ENCODE measurements at places on chromosomes 2 and 18.

DNA sequence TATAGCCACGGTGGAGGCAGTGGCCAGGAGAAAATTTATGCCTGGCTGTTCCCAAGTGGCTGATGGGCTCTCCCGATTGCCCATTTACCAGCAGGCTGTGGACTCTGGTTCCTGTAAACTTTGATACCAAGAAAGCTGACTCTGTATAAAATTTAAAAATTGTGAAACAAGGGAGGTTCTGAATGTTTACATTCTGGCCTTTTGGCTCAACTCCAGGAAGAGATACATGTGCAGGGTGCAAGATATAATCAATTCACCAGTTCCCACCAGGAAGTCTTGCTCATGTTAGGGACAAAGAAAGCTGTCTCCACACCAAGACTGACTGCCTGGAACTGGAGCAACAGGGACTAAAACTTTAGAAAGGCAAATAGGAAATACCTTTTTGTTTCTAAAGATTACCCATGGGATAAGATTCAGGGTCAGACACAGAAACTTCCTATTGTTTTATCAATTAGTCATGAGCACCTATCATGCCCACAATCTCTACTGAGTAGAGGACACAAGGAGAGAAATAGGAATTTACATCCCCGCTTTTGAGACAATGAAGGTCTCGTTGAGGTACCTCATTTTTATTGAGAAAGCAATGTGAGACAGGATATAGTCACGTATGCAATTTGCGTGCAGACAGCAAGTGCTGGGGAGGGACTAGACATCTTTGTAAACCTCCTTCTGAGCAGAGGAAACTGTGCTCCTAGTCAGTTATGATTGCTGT, 123.5 kb downstream of the LIPG start:
- DNase-seq: no peak

DNA sequence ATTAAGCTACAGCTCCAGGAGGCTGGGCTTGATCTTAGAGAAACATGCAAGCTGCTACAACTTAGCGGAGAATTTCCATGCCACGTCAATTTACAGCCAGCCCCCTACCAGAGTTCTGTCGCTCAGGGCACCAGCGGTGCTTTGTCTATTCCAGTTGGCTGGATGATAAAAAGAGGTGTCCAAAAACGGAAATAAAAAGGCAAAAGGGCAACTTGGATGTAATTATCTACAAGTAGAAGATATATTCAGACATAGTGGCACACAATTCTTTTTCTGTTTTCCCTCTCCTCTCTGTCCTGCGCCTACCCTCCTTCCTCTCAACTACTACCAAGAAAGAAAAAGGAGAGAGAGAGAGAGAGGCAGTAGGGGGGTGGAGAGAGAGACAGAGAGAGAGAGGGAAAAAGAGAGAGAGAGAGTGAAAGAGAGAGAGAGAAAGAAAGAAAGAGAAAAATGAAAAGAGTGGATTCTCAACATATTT, 363 bp upstream of the RFTN2 start:
- no peak for DNase-seq

GRCh38 chr2:44817673-44818335, 123.7 kb upstream of the SIX3 start:
- no peak for DNase-seq

- no peak for DNase-seq
Measured at GRCh38 chr2:235806986-235807750, 313.3 kb downstream of the AGAP1 start.

GRCh38 chr2:137521653-137522619, 442.3 kb upstream of the HNMT start:
- DNase-seq: no peak

DNA sequence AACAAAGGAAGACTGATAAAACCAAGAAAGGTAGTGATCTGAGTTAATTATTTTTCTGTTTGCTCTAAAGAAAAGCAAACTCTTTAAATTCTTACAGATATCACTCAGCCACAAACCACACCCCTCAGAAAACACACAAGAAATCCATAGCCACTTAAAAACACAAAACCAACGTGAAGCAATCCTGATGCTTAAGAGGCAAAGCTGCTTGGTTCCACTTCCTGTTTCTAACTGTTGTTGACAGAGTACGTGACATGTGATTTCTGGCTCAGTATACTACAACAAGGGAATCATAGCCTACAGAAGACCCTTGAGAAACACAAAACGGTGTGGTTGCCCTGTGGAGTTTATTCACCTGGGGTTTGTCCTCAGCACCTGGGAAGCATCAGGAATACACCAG, 240.9 kb upstream of the APCDD1 start:
- no peak for DNase-seq

- DNase-seq: no peak
Measured at GRCh38 chr2:176175709-176176607, 12.5 kb upstream of the HOXD1 start.

- no peak for DNase-seq
Measured at GRCh38 chr2:101305492-101306078, 2.9 kb downstream of the RNF149 start.

- no peak for DNase-seq
Measured at GRCh38 chr18:79397247-79397829, 1.6 kb downstream of the NFATC1 start.

DNA sequence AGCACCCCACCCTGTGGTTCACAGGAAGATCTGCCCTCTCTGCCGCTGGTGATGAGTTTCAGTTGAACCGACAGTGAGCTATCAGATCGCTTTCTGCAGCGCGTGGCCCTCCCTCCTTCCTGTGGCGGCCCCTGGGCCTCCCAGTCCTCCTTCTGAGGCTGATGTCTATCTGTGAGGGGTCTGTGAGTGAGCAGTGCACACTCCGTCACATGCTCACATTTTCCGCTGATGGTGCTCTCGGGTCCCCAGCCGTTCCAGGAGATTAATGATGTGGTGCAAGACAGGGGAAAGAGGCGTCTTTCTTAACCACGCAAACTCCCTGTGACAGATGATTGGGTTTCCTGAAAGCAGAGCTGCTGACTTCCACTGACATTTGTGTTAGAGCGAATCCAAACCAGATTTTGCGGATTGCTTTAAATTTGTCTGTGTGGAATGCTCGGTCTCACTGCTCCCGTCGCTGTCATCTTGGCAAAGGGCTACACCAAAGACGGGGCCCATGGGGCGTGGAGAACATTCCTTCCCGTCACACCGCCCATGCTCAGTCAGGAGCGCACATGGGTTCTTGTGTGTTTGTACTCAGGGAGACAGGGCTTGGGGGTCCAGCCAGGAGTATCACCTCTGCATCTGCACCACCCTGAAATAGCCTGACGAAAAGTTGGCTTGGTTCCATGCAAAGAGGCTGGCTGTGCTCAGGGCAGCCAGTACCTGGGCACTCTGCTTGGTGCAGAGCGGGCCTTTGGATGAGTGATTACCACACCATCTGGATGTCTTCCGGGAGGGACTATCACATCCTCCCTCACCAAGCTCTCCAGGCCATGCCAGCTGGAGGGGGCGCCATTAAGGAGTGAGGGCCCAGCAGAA, 154.7 kb upstream of the HS6ST1 start:
- DNase-seq: peak; percentile 51

DNA sequence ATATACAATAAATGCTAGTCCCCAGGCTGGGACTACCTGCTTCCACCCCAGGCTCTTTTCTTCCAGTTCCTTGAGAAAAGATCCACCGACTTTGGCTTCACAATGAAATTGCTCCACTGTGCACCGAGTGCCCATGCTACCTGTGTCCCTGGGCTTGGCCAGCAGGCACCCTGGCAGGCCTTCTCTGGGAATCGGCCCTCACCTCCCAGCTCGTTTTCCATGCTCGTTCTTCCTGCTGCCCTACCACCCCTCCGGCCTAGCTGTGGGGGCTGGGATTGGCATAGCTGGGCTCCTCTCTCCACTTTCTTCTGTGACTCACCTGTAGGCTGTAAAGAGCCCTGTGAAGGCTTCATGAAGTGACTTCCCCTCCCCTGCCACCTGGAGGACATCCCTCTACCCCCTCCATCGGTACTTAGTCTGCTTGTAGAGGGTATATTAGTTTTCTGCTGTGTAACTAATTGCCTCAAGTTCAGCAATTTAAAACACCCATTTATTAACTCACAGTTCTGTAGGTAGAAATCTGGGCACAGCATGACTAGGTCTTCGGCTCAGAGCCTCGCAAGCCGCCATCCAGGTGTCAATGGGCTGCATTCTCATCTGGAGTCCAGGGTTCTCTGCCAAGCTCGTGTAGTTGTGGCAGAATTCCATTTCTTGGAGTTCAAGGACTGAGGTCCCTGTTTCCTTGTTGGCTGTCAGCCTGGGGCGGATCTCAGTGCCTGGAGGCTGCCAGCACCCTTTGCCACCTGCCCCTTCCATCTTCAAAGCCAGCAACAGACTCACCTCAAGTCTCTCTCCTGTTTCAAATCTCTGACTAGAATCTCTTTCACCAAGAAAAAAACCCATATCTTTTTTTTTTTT, 57.6 kb downstream of the DPYSL5 start:
- no peak for DNase-seq

GRCh38 chr2:175744000-175744399, 258.1 kb downstream of the LNPK start:
- DNase-seq: no peak

GRCh38 chr18:40577239-40577980, 1377.6 kb upstream of the PIK3C3 start:
- no peak for DNase-seq

GRCh38 chr2:62465741-62466502, 40.1 kb downstream of the TMEM17 start:
- DNase-seq: no peak

DNA sequence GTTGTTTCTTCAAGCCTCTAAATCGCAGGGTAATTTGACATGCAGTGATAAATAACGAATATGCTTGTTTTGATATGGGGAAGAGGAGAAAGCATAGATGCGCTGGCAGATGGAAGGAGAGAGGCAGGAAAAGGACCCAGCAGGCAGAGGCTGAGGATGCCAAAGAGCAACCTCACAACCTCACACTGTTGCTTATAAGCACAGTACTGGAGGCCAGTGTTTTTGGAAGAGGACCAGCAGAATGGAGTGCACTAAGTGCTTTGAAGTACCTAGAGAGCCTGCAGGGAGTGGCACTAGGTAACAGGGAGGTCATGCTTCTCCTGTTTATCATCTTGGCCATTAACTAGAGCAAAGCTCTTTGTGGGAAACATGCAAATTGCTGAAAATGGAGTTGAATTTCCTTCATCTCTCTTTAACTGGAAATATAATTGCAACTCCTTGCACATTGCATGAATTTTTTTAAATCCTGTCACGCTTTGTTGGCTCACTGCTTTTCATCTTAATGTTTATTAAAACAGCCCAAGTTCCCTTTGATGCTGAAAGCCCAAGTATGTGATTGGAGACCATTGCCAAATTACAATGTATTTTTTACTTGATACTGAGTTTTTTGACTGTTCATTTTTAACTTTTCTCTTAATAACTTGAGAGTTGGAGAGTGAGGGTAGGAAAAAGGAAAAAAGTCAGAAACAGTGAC, 236.4 kb downstream of the LRRTM1 start:
- DNase-seq: no peak

DNA sequence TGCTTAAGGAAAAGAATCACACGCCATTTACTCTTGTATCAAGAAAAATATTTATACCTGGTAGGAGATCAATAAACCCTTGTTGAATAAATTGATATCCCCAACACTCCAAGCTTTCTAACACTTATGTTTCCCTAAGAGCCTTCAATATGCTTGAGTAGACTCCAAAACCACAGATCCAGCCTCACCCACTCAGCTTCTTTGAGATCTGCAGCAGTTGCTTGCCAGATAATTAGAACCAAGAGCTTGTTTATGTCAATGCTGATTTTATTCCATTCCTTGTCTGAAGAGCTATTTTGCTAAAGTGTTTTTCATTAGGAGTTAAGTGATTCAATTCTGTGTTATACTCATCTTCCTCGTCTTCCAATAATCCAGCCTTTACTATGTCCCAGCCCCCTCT, 26.3 kb upstream of the CRIM1 start:
- DNase-seq: no peak

- DNase-seq: no peak
Measured at GRCh38 chr2:9709539-9710285, 78.9 kb upstream of the YWHAQ start.

GRCh38 chr2:222523783-222524544, 99.6 kb downstream of the SGPP2 start:
- no peak for DNase-seq

GRCh38 chr2:104487366-104487765, 366.5 kb upstream of the POU3F3 start:
- no peak for DNase-seq

GRCh38 chr18:23547306-23547705, 39.0 kb downstream of the NPC1 start:
- no peak for DNase-seq

DNA sequence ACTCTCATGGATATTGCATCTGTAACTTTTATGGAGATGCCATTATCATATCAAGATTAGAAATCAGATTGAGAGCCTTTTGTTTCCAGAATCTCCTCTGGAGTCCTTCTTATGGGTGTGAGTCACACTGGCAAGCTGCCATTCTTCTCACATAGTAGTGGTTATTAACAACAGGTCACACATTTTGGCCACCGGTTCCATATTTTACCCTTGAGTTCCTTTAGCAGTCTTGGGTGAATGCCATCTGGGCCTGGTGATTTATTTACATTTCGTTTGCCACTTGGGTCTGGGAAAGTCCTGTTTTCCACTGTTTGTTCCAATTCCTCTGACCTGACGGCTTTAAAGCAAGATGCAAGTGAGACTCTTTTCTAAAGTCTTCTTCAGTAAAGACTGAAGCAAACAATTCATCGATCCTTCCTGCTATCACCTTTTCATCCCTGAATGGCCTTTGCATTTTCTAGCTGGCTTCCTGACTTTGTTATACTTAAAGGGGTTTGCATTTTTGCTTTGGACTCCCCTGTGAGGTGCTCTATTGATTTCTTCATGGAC, 80.5 kb upstream of the CAVIN2 start:
- no peak for DNase-seq

DNA sequence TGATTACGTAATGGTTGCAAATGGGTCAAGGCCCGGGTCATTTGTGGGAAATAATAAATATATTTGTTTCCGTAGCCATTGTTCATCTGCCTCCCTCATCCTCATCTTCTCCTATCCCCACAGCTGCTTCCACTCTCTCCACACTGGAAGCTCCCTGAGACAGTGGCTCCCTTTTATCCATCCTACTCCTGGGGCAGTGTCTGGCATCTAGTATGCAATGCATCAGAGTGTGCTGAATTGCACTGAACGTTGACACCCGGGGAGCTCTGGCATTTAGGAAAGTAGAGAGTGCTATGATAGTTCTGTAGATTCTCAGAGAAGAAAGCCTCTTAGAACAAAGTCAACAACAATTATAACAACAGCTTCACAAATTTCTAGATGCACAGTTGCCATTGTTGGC, 45.5 kb upstream of the NAB1 start:
- no peak for DNase-seq

GRCh38 chr2:31397094-31397493, 17.4 kb downstream of the XDH start:
- DNase-seq: no peak

DNA sequence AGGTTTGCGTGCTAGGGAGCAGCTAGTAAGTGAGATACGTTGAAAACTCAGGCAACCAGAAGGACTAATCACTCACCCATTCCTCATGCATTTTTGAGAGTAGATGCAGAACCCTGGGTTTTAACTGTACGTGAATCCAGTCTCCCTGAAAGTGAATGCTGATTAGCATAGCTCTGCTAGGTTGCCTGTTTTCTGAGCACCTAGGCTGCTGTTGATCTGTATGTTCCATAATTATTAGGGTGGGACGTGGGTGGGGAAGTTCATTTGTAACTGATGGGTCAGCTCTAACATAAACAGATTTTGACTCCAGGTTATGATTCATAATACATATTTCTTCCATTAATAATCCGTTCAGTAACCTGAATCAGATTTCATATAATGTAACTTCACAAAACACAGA, 379.0 kb upstream of the FANCL start:
- DNase-seq: no peak

All from BE2C (cell line).